Activated naive CD4-positive, alpha-beta T cell treated with Interleukin-2 at 50 U/mL for 16 hours (primary cell): ENCODE measurements at places on chromosomes 7 and 10.

GRCh38 chr10:78996792-78997129 is 72.0 kb upstream of the ZMIZ1 start:
- no peak for DNase-seq

DNA sequence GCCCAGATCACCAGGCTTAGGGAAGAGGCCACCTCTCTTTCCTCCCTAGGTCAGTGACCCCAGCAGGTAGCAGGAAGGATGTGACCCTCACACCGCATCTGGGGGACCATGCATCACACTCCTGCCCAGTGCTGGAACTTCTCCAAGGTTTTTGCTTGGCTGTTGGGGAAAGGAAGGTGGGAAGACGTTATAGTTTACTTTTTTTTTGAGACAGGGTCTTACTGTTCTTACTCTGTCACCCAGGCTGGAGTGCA is 8.6 kb downstream of the ZCCHC24 start:
- DNase-seq, result no peak

DNA sequence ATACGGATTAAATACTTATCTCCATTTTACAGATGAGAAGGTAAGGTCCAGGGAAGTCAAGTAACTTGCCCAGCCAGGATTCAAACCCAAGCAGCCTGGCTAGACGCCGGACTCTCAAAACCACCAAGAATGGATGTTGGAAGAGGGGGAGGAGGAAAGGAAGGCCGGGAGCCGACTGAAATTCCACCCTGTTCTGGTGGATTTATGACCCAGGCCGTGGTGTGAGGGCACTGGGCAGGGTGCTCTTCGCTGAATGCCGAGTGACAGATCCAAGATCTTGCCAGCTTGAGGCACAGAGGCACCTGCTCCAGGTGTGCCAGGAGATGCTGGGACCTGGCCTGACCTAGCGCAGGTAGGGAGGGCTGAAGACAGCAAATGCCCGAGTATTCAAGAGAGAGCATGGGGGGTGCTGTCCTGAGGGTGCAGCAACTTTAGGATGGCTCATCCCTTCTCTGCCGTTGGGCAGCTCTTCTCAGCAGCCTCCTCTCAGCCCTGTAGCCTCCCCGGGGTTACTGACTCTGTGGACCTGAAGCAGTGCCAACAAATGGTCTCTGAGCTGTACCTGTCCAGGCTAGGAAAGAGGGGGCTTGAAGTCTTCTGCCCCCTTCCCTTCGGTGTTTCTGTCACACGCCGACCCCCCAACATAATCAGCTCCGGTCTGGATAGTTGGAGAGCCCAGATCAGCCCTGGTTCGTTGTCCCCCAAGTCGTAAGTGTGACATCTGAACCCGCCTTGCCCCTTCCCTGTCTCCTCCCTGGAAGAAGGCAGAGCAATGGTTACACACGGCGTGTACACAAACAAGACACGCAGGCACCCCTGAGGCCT is 713 bp downstream of the LOXL4 start:
- no peak for DNase-seq

DNA sequence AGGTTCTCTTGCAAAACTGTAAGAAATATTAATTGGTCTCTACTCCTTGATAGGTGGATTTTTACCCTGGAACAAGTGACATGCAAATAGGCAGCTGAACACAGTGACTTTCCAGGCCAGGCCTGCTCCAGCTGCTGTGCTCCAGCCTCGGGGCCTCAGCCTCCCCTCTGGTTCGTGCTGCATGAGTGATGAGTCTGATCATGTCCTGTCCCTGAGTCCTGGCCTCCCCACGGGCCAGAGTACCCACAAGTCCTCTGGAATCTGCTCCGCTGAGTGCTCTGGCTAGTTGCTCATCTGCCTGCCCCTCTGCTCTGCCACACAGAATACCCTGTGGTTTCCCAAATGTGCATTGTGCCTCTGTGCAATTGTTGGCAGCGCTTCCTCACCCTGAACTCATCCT is 80.1 kb upstream of the PDZD8 start:
- DNase-seq, result no peak

GRCh38 chr10:80136134-80136571 is 3.6 kb downstream of the PLAC9 start:
- no peak for DNase-seq

GRCh38 chr10:59177031-59177797 is 771 bp downstream of the PHYHIPL start:
- no peak for DNase-seq

DNA sequence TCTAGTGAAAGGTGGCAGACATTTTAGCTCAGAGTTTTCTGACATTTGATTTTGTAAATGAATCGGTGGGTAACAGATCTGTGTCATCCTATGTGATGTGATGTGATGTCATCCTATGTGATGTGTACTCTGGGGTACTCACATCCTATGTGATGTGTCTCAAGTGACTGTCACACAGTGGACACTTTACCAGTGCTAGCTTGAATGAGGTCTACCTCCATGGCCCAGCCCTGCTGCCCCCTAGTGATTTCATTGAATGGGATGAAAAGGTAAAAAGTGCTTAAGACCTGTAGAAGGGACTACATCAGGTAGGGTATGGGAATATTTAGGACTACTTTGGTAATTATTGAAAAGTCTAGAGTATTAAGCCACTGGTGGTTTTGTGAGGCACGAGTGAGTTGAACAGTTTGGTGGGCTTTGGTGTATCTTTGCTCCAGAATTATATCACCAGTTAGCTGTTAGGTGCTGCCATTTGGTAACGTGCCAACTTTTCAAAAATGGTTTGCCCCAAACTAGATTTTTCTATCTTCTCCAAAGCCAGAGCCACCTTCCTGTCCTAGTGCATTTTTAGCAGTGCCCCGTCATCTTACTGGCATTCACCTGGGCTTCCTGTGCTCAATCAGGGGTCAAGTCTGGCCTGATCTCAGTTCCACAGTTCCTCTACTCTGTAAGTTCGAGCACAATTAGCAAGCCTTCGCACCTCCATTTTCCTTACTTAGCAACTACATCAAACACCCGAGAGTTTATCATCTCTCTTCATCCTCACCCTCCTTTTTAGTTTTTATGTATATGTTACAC is 9.7 kb downstream of the EIF4H start:
- peak; percentile 28 for DNase-seq

- DNase-seq, result no peak
Measured at GRCh38 chr7:91962419-91962818, 21.8 kb downstream of the AKAP9 start.

DNA sequence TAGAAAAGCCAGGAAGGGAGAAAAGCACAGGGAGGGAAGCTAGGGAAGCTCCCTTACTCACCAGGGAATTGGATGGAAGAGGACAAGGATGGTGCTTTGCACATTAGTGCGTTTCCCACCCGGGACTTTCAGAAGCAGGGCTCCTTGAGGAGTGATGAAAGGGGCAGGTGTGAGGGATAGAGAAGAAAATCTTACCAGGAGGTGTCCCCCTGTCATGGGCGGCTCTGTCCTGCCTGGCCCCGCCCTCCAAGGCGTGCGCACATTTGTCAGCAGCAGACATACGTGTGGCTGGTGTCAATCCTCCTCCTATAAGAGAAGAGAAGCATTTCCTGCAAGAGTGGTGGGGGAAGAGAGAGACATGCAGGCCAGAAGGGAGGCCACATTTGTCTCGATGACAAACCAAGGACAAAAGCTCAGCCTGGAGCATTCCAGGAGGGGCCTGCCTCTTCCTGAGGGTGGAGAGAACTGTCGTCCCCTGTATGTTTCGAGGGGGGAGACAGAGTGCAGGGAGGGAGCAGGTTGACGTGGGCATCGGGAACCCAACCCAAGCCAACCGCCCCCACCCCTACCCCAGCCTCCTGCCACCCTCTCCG is 47.4 kb upstream of the COMTD1 start:
- no peak for DNase-seq

DNA sequence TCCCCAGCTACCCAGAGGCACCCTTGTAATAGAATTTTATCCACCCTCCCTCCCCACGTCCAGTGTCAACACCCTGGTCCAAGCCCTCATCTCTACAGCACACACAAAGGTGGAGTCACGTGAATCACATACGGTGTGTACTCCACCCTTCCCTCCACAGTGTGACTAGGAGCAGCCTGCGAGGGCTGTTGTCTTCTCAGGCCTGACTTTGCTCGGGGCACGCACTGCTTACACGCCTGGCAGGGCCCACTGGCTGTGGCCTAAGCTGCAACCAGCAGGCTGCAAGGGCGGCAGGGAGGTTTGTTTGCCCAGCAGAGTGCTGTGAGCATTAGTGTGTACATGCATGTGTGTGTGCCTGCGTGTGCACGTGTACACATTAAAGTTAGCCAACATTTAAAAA is 93.7 kb downstream of the COBL start:
- no peak for DNase-seq

DNA sequence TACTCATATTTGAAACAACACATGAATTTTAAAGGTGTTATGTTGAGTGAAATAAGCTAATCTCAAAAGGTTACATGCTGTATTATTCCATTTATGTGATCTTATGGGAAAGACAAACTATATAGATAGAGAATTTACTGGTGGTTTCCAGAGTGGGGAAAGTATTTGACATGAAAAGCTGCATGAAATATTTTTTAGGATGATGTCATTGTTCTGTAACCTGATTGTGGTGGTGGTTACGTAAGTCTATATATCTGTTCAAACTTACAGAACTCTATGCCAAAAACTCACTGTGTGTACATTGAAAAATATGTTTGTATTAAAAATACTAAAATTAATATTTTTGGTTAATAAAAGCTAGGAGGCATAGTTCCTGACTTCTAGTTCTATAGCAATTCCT is 453.0 kb downstream of the SORCS3 start:
- no peak for DNase-seq

DNA sequence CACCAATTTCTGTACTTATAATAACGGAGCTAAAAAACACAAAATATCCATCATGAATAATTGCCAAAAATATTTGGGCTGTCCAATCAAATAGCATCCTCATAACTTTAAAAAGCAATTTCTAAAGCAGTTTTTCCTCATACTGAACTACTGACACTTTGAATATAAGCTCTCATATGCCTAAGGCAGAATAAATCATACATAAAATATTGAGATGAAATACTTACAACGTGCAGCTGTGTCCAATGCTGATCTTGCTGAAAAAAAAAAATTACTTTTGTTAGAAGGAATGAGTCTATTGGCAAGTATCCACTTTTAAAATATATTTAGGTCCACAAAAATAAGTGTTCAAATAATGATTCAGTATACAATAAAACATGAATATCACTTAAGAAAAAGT is 24.2 kb downstream of the FAM3C start:
- no peak for DNase-seq

DNA sequence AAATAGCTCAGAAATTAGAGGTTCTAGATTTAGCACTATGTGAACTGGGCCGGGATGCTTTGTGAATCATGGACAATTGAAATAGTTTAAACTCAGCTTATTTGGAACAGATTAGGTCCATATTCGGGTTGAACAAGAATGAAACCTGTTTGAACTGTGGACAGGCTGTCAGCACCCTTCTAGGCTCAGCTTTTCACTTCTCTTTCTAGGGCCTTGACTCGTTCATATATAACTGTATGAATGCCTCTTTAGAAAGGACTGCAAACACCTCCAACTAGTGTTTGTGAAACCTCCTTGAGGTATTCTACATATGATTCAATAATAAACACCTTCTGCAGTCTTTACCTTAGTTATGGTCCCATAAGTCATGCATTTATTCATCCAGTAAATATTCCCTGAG is 115.6 kb downstream of the REEP3 start:
- no peak for DNase-seq

DNA sequence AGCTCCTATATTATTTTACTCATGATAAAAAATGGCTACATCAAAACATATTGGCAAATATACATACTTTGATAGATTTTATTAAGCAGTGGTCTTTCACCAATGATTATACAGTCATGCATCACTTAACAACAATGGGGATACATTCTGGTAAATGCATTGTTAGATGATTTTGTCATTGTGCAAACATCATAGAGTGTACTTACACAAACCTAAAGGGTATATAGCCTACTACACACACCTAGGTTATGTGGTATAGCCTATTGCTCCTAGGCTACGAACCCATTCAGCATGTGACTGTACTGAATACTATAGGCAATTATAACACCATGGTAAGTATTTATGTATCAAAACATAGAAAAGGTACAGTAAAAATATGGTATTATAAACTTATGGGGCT is 98.9 kb upstream of the IL6 start:
- no peak for DNase-seq

DNA sequence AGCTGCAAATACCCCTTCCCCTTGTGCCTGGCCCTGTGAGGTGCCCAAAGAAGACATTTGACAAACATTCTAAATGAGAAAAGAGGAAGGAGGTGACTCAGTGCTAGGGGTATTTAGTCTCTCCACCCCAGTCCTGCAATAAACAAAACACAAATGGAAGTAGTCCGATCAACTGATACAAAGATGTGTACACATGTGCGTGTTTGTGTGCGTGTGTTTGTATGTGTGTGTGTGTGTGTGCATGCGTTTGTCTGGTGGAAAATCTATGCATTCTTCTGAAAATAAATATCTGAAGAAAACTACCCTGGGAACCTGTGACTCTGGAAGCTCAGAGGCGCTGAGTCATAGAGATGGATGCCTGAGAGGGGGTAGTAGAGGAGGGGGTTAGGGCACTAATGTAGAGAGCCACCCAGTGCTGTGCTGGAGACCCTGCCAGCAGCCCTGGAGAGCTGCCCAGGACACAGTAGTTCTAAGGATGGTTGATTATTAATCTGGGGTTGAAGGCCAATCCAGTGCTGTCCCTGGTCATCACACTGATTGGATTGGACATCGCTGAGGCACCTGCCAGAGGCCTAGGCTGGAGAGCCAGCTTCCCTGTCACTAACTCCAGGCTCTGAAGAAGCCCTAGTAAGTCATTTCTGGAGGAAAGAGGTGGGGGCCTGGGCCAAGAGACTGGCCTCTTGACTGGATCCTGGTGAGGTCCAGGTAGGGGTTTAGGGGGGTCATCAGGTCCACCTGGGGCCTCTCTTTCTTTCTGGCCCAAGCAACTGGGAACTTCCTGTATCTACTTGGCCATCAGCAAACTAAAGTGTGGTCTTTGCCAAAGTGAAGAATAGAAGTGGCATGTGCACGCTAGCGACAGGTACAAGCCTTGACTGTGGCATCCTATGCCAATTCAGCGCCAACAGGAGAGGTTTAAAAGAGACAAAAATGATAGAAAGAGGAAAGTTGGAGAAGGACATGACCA is 18.5 kb downstream of the SFTPA1 start:
- no peak for DNase-seq

- no peak for DNase-seq
Measured at GRCh38 chr7:136303162-136303561, 326.0 kb upstream of the MTPN start.

GRCh38 chr7:33692956-33693355 is 212.4 kb upstream of the BMPER start:
- no peak for DNase-seq
